Progenitor cell of endocrine pancreas (in vitro differentiated cells): ENCODE measurements at places on chromosomes 13 and 19. TPM values are rescaled to one million over a fixed set of nuclear protein-coding genes. Genes with fewer than 3 reads are reported as not detected.

- H3K4me1 ChIP-seq, result no peaks in the 10 kb centered on the region
- H3K27ac ChIP-seq, result no peak overlapping the region
- H3K27me3 ChIP-seq, result peaks cover 32% of the 10 kb centered on the region
- H3K4me3 ChIP-seq, result no peak overlapping the region
- DNase-seq, result no peak
- no peaks in the 10 kb centered on the region for H3K36me3 ChIP-seq
Observed at GRCh38 chr19:13493516-13494310, 12.6 kb downstream of the CACNA1A start.

ZNF433 gene
- 9.1 and 10.7 TPM in 2 replicates for total RNA-seq

DNA sequence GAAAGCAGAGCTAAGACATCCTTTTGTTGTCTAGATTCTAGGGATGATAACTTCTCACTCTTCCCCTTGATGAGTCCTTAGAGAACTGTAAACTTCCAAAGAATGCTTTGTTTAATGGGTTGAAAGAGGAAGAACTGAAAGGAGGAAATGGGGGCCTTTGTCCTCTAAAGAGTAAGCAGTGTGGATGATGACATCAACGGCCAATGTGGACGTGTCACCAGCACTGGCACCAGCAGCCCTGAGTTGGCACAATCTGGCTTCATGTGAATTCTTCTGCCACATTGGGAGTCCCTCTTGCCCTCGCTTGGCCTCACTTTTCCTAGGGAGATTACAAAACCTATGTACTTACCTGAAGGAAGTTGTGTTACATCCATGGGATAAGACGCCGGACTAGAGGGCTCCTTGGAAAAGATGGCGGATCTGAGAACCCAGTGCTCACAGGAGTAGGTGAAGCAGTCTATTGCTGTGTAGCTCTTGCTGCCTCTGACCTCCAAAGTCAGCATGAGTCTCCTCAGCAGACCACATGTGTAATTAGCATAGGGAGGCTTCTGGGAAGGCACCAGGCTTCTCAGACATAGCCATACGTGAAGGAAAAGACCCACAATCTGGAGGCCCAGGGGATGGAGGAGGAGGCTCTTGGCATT lies 62.8 kb downstream of the RGCC start:
- DNase-seq, result no peak
- no peaks in the 10 kb centered on the region for H3K36me3 ChIP-seq
- peaks cover 9% of the 10 kb centered on the region for H3K4me1 ChIP-seq
- H3K27ac ChIP-seq, result no peak overlapping the region
- no peak overlapping the region for H3K4me3 ChIP-seq
- H3K27me3 ChIP-seq, result peaks cover 16% of the 10 kb centered on the region

SLC1A6 gene
- 0.47 and 0.62 TPM in 2 replicates for total RNA-seq

DNA sequence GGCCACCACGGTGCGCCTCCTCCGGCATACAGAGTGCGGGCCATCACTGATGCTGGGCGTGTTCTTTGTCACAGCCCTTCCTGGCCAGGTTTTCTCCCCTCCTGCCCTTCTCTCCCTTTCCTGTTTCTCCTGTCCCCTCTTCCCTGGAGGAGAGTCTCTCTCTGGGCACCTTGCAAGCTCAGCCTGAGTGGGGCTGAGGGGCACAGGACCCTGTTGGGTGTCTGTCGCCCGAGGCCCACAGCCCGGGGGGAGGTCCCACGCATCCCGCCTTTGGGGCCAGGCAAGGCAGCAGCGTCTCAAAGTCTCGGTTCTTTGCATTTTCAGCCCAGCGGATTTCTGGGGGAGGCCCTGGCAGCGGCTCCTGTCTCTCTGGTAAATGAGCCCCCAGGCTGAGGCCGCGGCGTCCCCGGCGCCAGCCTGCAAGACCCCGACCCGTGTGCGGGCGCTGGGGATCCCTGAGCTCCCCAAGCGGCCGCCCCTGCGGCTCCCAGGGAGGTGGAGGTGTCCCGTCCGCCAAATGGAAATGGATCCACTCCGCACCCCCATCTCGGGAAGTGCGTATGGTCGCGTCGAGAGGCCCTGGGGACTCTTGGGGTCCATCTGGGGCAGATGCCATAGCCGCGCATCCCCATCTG lies 47.2 kb downstream of the COMP start:
- peak overlapping the region; percentile 16 for H3K4me3 ChIP-seq
- H3K4me1 ChIP-seq, result peaks cover 36% of the 10 kb centered on the region
- H3K36me3 ChIP-seq, result no peaks in the 10 kb centered on the region
- no peak overlapping the region for H3K27ac ChIP-seq
- no peaks in the 10 kb centered on the region for H3K27me3 ChIP-seq
- DNase-seq, result no peak

DNA sequence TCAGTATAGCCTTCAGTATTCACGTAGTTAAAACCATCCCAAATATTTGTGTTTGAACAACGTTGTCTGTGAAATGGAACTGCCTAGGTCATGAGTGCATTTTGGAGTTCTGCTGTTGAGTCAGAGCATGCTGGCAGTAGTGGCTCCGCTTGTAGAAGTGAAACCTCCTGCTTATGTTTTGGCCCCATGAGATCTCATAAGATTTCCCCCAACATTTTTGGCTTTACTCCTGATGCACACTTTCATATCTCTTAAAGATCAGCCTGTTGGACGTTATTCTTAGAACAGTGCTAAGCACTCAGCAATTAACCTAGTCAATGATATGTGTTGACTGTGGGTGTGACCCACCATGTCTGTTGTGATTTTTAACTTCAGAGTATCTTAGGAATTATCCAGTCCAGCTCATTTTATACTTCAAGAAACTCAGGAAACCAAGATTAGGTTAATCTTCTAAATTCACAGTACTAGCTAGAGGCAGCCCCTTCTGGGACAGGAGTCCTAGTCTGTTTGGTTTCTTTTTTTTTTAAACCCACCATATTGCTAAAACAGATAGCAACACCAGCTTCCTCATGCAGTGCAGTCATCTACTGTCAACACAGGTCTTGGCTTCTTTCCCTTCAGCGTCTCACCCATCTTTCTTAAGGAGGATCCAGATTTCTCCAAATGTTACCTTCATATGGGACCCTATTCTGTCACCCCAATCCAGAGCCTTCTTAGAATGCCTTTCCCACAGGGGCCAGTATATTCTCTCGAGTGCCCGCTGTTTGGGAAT lies 26.2 kb downstream of the RAP2A start:
- H3K4me1 ChIP-seq, result peaks cover 7% of the 10 kb centered on the region
- no peaks in the 10 kb centered on the region for H3K27me3 ChIP-seq
- no peak for DNase-seq
- no peak overlapping the region for H3K27ac ChIP-seq

MYPOP gene
- total RNA-seq, result 11.1 and 11.8 TPM in 2 replicates

GRCh38 chr13:67971291-67971690 lies 741.2 kb upstream of the PCDH9 start:
- H3K27me3 ChIP-seq, result no peaks in the 10 kb centered on the region
- H3K4me3 ChIP-seq, result no peak overlapping the region
- DNase-seq, result no peak
- H3K27ac ChIP-seq, result no peak overlapping the region
- H3K4me1 ChIP-seq, result no peaks in the 10 kb centered on the region
- H3K36me3 ChIP-seq, result no peaks in the 10 kb centered on the region

DNA sequence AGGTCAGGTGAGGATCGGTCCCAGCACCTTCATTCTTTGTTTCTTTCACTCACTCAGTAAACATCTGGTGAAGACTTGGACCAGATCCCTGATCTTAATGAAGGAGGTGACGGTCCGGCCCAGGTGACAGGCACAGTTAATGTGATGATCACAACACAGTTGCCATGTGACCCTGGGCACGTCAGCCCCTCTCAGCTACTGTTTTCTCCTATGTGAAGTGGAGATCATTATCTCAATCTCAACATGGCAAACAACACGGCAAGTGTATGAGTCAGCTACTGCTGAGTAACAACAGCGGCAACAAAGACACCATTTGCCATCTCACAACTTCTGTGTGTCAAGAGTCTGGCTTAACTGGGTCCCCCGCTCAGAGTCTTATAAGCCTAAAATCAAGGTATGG lies 74.6 kb downstream of the GNG7 start:
- no peaks in the 10 kb centered on the region for H3K27me3 ChIP-seq
- peaks cover 2% of the 10 kb centered on the region for H3K4me1 ChIP-seq
- no peak overlapping the region for H3K4me3 ChIP-seq

DNA sequence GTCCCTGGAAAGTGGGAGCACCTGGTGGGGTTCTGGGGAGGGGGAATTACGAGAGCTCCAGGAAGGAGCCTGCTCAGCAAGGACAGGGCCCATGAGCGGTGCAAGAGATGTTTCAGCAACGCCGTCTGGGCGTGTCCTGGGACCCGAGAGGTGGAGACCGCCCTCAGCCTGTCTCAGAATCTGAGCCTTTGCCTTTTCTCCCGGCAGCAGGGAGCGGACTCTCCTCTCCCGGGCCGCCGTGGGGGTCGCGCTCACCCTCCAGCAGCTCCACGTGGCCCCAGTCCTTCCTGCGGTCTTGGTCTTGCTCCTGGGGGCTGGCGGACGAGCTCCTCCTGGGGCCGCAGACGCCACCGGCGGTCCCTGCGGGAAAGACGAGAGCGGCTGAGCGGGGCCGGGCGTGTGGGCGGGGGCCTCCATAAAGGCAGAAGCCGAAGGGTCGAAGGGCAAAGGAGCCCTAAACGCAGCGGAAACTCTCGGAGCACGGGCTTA lies 714 bp downstream of the POLRMT start:
- peak overlapping the region; percentile 97 for H3K27ac ChIP-seq
- peaks cover 7% of the 10 kb centered on the region for H3K36me3 ChIP-seq
- peaks cover 7% of the 10 kb centered on the region for H3K27me3 ChIP-seq
- DNase-seq, result no peak

DNA sequence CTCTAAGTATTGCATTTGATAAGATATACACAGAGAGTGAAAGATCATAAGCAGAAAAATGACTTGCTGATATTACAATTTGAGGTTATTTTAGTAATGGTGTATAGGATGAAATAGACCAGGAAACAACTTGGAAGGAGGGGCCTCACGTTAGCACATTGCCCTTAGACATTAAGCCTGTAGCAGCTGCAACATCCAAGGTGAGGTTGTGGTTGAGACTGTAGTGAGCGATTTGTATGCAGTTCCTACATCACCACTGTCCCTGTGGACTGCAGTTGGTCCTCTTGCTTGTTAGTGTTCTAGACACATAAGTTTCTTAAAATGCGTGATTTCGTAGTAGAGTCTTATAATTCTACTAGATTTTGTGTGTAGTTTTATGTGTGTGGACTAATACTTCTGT lies 311.3 kb downstream of the ATP8A2 start:
- peaks cover 2% of the 10 kb centered on the region for H3K27me3 ChIP-seq
- no peak overlapping the region for H3K27ac ChIP-seq
- H3K36me3 ChIP-seq, result no peaks in the 10 kb centered on the region
- DNase-seq, result no peak
- peaks cover 40% of the 10 kb centered on the region for H3K4me1 ChIP-seq

LGALS7 gene
- 0.91 TPM in 1 of 2 replicates, not detected in the other for total RNA-seq

GRCh38 chr19:39084732-39085080 lies 538 bp downstream of the ACP7 start:
- H3K36me3 ChIP-seq, result no peaks in the 10 kb centered on the region
- H3K4me1 ChIP-seq, result peaks cover 1% of the 10 kb centered on the region
- no peak for DNase-seq

CTXN1 gene
- total RNA-seq, result 97.9 and 114 TPM in 2 replicates

- peaks cover 9% of the 10 kb centered on the region for H3K36me3 ChIP-seq
- H3K4me3 ChIP-seq, result no peak overlapping the region
- DNase-seq, result no peak
- no peak overlapping the region for H3K27ac ChIP-seq
Observed at GRCh38 chr13:45209229-45209628, 8.4 kb upstream of the KCTD4 start.

GRCh38 chr19:17170538-17171297 lies 44.4 kb upstream of the USE1 start:
- no peak overlapping the region for H3K27ac ChIP-seq
- no peak for DNase-seq
- no peak overlapping the region for H3K4me3 ChIP-seq
- H3K36me3 ChIP-seq, result peaks cover 13% of the 10 kb centered on the region
- no peaks in the 10 kb centered on the region for H3K4me1 ChIP-seq

DNA sequence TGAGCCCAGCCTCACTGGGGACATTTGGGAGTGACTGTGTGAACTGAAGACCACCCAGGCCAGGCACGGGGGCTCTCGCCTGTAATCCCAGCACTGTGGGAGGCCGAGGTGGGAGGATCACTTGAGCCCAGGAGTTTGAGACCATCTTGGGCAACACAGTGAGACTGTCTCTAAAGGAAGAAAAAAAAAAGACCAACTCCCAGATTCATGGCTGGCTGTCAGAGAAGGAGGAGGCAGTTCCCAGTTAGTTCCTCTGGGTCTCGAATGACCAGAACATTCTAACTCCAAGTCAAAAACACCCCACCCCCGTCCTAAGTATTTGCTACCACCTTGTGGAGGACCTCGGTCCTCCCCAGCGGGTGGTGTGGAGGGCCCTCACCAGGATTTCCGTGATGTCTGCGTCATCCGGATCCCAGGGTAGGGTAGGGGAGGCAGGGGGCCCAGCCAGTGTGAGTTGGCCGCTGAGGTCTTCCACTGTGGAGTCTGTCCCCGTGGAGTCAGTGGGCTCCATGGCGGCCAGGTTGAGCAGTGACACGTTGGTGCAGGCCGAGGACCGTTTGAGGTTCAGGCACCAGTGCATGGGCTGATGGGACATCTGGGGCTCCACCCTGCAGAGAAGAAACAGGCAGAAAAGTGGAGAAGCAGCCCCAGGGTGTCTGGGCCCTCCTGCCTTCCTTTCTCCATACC lies 1.3 kb downstream of the TSKS start:
- no peaks in the 10 kb centered on the region for H3K36me3 ChIP-seq
- H3K4me1 ChIP-seq, result peaks cover 7% of the 10 kb centered on the region
- H3K27ac ChIP-seq, result no peak overlapping the region

- H3K4me1 ChIP-seq, result peaks cover 82% of the 10 kb centered on the region
- H3K4me3 ChIP-seq, result no peak overlapping the region
- no peak for DNase-seq
- peak overlapping the region; percentile 94 for H3K27ac ChIP-seq
Observed at GRCh38 chr19:38661136-38661535, 13.7 kb downstream of the ACTN4 start.

ADGRE3 gene
- not detected in 2 replicates for total RNA-seq

MARCHF2 gene
- 21.3 and 23.0 TPM in 2 replicates for total RNA-seq

- H3K4me3 ChIP-seq, result no peak overlapping the region
- no peaks in the 10 kb centered on the region for H3K27me3 ChIP-seq
- peaks cover 7% of the 10 kb centered on the region for H3K36me3 ChIP-seq
- H3K27ac ChIP-seq, result no peak overlapping the region
Observed at GRCh38 chr13:21696865-21697448, 26.1 kb downstream of the FGF9 start.

DNA sequence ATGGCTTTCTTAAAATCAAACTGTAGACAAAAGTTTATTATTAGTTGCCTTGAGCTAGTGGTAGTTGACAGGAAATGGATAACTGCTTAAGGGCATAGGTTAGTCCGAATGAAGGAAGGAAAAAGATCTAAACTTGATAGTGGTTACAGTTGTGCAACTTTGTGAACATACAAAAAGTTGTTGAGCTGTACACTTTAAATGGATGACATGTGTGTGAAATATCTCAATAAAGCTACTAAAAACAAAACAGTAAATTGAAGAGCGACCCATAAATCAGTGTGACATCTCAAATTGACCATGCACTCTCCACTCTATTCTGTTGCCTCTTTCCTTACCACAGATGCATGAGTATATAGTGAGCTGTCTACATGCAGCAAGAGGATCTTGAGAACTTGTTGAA lies 1757.8 kb downstream of the PCDH9 start:
- H3K4me3 ChIP-seq, result no peak overlapping the region
- DNase-seq, result no peak
- H3K36me3 ChIP-seq, result no peaks in the 10 kb centered on the region
- peaks cover 6% of the 10 kb centered on the region for H3K4me1 ChIP-seq
- no peak overlapping the region for H3K27ac ChIP-seq
- H3K27me3 ChIP-seq, result no peaks in the 10 kb centered on the region
